ENCODE measurements at places on chromosomes 4 and X.

DNA sequence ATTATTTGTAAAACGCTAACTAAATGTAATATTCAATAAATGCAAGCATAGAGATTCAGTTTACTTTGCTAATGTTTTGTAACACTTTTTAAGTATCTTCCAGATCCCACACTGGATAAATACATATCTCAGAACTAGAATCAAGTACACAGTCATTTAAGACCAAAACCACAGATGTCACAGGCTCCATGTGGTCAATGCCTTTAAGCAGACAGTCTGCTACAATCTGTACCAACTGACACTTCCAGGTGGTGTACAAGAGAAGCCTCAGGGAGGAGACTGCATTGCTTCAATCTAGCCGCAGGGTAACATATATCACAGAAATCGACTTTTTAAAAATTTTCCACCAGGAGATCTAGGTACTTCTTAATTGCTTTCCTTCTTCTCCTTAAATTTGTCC, 229.6 kb upstream of the DIAPH2 start:
- no peak for DNase-seq

DNA sequence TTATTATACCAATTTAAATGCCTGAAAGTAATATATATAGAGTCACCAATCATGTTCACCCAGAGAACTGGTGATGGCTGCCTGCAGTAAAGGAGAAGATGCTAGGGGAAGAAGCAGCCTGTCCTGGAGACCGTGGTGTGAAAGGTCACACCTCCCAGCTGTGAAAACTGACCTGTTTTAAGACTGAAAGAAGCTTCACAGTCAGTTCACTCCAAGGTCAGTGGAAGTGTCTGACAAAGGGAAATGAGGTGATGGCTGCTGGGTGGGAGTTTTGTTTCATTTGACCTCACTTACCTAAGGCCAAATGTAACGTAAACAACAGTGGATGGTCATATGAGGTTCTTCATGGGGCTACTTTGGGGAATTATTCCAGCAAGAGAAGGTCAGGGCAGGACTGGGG, 352.1 kb upstream of the GATB start:
- DNase-seq = no peak

DNA sequence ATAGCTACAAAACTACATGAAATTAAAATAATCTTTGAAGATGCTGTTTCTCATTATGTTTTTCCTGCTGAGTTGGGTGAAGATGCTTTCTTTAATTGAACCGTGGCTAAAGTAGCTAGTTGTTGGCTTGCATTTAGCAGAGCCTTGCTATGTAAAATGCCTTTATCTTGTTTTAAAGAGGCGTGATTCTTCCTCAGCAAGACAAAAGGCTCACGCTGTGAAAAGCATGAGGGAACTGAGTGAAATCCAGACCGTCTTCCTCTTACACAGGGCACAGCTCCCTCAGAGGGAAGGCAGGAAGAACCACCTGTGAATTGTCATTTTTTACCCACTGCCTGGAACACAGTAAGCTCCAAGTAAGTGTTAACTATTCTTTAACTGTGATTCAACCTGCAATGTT, 39.0 kb upstream of the ZNF518B start:
- no peak for DNase-seq

GRCh38 chrX:153725039-153725831, 579 bp downstream of the ABCD1 start:
- no peak for DNase-seq

DNA sequence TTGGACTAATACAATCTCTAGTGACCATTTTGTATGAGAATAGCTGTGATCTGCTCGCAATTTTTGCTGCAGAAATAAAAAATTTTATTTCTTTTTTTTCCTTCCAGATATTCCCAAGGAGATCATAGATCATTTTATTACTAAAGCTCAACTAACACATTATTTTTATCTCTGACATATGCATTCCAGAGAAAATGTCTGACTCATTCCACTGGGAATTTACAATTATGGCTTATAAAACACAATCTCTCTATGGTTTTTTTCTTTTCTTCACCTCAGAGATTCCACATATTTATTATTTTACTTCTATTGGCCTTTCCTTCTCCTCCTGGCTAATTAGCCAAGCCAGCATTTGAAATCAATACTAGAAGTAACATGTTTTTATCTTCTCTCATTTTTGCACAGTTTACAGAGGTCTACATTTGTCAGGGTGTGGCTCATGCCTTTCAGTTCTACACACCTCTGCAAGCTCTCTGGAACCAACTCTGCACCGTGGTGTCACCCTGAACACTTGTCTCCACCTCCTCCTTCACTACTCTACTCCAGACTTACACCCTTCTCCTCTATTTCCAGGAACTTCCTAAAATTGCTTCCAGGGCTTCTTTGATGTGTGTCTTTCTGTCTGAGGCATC, 59.8 kb upstream of the GPM6A start:
- no peak for DNase-seq

- no peak for DNase-seq
Measured at GRCh38 chr4:52371841-52372240, 287.3 kb downstream of the USP46 start.

- no peak for DNase-seq
Measured at GRCh38 chrX:17613979-17614588, 123.2 kb upstream of the SCML1 start.

DNA sequence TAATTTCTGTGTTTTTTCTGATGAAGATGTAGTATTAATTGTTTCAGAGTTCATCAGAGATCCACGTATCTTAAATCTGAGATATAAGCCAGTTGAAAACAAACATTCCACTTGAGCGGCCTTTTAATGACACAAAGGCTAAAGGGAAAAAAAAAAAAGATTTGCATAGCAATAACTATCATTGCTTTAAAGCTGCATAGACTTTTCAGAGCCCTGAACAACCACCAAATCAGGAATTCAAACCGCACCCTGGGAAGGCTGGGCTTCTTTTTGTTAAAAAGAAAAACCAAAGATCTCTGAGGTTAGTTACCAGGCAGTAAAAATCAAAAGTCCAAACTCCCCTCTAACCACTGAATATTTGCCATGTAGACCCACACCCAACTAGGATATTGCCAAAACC, 206.0 kb downstream of the HHIP start:
- DNase-seq = no peak

- no peak for DNase-seq
Measured at GRCh38 chrX:18707426-18708049, at the start of gene PPEF1. Gene PPEF1 (plus strand): TSS chrX:18707645. CDS start chrX:18707781, 136 bp downstream.

GRCh38 chrX:42229533-42229932, 306.2 kb upstream of the CASK start:
- DNase-seq = no peak

DNA sequence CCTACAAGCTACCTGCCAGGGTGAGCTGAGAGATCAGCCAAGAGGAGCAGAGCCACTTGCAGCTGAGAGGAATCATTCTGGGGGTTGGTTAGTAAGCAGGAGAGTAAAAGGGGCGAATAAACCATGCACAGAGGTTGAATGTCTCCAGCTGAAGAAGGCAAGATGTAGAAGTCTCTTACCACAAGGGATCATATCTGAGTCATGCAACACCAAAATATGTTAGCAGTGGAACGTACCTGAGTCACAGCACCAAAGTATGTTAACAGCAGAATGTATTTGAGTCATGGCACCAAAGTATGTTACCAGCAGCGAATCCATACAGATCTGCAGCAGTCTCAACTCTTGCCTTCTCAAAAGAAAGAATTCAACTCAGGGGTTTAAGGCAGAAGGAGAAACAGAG, 29.9 kb downstream of the C4orf51 start:
- no peak for DNase-seq

- DNase-seq = no peak
Measured at GRCh38 chr4:39682138-39682537, 15.8 kb upstream of the UBE2K start.

GRCh38 chrX:70437011-70437410, 7.6 kb upstream of the DLG3 start:
- DNase-seq = no peak

GRCh38 chrX:16544969-16545368, 105.0 kb upstream of the S100G start:
- no peak for DNase-seq

- no peak for DNase-seq
Measured at GRCh38 chr4:5785806-5786680, 75.0 kb downstream of the EVC start.

DNA sequence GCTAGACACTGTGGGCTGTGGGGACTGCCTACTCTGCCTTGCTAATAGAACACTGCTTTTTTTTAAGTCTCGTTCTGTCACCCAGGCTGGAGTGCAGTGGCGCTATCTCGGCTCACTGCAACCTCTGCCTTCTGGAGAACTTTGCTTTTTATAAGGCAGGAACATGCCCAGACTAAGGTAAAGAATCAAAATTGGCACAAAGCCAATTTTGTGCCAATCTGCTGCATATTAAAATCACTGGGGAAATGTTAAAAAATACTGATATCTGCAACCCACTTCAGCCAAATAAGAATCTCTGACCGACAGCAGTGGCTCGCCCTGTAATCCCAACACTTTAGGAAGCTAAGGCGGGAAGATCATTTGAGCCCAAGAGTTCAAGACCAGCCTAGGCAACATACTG, 36.5 kb upstream of the CEP135 start:
- DNase-seq = no peak

- no peak for DNase-seq
Measured at GRCh38 chrX:35919536-35920309, at the start of gene CFAP47. Gene CFAP47 (plus strand): TSS chrX:35919734. CDS start chrX:35919800, 66 bp downstream.

GRCh38 chr4:5374592-5374991, 323.3 kb downstream of the STK32B start:
- DNase-seq = no peak

Measured in activated T-helper 1 cell treated with Interleukin-2 at 50 U/mL for 16 hours (primary cell).